ENCODE measurements at places on chromosomes 1 and 21.

- no peak for DNase-seq
These were observed 30.5 kb upstream of the WNT2B start for GRCh38 chr1:112478314-112478713.

DNA sequence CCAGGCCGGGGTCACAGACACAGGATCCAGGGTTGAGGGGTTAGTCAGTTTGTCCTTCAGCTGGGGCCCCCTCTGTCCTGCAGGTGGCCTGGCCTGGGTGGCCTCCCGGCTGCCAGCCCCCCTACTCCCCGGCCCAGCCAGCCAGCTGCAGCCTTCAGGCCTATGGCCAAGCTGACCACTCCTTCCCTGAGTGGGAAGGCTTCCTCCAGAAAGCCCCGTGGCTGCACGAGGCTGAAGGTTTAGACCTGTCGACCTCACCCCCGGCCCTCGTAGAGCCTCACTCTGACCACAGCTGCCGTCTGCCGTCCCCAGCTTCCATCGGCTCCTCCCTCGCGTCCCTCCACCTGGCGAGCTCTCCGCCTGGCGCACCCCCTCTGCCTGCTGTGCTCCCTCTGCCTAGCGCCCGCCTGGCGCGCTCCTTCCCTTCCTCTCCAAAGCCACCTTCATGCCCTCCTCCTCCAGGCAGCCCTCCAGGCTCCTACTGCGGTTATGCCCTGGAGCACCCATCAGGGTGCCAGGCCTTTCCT is 9.6 kb downstream of the TTLL10 start:
- no peak for DNase-seq

DNA sequence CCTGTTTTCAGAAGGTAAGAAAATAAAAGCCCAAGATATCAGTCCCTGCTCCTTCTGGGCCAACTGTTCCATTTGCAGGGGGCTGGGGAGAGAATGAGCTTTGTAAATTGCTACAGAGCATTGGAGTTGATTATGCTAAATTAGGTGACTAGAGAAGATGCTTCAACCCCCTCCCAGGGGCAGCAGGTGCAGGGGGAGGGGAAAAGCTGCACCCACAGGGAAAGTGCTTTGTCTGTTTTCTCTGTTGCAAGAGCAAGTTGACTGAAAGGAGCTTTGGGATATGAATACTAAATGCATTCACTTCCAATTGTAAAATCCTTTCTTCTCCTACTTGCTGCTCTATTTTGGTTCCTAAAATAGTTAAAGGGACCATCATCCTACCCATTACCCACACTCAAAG is 16.5 kb upstream of the PIGM start:
- no peak for DNase-seq

GRCh38 chr1:38953433-38953860 is 11.8 kb upstream of the RHBDL2 start:
- peak; percentile 73 for DNase-seq

GRCh38 chr1:62590255-62590969 is 6.9 kb upstream of the ANGPTL3 start:
- DNase-seq = no peak

- no peak for DNase-seq
These were observed 12.6 kb downstream of the METTL13 start for GRCh38 chr1:171794085-171794484.

DNA sequence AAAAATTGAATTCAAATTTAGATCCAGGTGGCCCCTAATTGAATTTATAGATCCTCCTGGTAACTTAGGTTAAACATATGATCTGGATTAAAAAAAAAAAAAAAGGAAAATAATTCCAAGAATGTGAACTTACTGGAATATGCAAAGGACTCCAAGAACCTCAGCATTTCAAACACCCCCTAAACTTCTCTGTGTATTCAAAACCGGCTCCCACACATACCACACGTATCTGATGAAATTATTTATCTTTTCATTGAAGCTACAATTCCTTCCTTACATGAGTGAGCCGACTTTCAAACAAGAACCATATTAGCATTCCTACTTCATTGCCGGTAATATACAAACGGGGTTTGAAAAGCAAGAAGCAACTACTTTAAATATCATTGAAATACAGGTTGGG is 61.4 kb upstream of the FMN2 start:
- DNase-seq = no peak

GRCh38 chr1:50278961-50279360 is 144.3 kb downstream of the DMRTA2 start:
- no peak for DNase-seq

DNA sequence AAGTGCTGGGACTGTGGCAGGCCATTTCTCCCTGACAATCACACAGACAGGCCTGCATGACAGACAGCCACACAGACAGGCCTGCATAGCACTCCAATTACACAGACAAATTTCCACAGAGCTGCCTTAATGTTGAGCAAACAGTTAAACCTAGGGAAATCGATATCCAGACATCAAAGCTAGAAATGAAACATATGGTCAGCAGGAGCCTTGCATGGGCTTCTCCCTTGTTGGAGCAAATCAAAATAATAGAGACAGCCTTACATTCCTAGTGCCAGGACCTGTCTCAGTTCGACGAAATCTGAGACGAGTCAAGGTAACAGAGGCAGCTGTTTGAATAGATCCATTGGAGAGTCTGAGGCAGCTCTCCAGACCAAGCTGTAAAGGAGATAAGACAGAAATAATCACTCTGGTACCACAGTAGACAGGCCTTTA is 42.4 kb downstream of the OLFML3 start:
- DNase-seq = no peak

GRCh38 chr1:169941982-169942830 is 48.5 kb upstream of the SCYL3 start:
- no peak for DNase-seq

DNA sequence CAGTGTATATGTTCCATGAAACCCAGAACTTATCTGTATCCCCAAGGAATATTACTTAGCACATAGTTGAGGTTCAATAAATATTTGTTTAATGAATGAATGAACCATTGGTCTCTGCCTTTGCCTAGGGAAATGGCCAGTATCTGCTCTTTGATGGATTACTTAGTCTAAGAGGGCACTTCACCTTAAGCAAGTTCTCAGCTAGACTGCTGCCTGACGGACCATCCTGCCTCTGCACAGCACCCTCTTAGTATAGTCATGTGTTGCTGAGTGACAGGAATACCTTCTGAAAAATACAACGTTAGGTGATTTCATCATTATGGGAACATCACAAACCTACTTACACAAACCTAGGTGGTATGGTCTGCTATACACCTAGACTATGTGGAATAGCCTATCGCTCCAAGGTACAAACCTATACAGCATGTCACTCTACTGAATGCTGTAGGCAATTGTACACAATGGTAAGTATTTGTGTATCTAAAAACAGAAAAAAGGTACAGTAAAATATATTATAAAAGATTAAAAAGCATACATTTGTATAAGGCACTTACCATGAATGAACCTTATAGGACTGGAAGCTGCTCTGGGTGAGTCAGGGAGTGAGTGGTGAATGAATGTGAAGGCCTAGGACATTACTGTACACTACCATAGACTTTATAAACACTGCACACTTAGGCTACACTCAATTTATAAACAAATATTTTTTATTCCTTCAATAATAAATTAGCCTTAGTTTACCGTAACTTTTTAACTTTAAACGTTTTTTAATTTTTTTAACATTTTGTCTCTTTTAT is 83.7 kb upstream of the LRRC8D start:
- DNase-seq = no peak

GRCh38 chr1:210291786-210292230 is 36.9 kb upstream of the HHAT start:
- DNase-seq = no peak

- DNase-seq = no peak
These were observed 35.0 kb upstream of the SH2D1B start for GRCh38 chr1:162446946-162447345.

DNA sequence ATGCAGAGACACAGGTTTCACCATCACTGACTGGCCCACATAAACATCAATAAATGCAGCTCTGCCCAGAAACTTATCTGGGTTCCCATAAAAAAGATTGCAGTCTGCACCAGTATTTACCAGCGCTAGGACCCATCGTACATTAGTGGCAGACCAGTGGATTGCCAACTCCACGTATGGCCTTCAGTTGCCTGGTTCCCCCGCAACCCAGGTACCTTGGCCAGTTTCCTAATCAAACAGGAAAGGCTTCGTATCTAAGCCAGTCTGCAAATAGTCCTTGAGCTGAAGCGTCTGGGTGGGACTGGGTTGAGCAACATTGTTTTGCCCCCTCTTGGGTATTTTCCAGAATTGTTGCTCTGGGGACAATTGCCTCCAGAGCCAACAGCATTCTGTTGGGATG is 1639.3 kb downstream of the MRPL39 start:
- no peak for DNase-seq

- no peak for DNase-seq
These were observed 4.7 kb downstream of the CELSR2 start for GRCh38 chr1:109253803-109254620.

DNA sequence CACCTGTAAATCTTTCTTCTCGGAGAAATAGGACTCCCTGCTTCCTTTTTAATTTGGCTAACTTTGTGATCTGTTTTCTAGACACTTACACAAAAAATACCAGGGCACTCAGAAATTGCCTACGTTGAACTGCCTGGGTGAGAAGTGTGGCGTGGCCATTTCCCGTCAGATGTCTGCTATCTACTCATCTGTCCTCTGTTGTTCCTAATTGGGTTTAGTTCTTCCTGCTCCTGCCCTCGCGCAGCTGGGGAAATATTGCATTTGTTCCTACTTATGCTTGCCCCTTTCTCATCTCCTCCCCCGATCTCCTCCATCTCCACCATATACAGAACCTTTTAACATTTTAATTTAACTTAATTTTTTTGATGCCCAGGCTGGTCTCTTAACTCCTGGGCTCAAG is 55.1 kb downstream of the CD58 start:
- no peak for DNase-seq

- DNase-seq = no peak
These were observed 17.8 kb upstream of the RSBN1 start for GRCh38 chr1:113830039-113830438.

DNA sequence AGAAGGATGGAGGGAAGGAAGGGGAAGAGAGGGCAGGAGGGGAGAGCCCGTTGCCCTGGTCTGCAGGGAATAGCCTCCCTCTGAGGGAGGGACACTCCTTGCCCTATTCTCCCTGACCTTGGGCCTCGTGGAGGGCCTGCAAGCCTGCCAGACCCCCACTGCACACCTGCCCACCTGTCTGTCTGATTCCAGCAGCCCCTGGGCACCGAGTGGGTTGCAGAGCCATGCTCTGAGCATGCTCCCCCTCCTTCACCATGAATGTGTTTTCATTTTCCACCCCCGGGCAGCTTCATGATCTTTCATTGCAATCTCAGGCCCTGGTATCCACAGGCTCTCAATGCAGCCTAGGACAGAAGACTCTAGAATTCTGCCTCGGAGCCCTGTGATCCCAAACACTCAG is 5.1 kb upstream of the NPHP4 start:
- DNase-seq = no peak

GRCh38 chr1:229248821-229249817 is 21.8 kb upstream of the RAB4A start:
- DNase-seq = no peak

DNA sequence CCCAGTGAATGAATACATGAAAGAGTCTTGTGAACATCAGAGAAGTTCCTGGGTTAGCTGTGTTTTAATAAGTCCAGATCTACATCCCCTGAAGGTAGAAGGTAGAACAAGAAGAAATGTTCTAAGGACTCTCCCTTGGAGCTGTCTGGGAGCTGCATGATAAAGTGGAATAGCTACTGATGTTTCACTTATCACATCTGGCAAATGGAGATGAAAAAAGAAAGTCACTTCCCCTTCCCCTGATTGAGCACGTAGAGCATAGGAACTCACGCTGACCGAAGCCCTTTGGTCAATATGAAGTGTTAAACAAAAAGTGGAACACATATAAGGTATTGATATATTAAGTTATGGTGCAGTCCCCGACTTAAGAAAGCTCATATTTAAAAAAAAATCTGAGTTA is 53.2 kb upstream of the PARP1 start:
- no peak for DNase-seq

GRCh38 chr1:72942008-72942407 is 659.7 kb upstream of the NEGR1 start:
- DNase-seq = no peak

DNA sequence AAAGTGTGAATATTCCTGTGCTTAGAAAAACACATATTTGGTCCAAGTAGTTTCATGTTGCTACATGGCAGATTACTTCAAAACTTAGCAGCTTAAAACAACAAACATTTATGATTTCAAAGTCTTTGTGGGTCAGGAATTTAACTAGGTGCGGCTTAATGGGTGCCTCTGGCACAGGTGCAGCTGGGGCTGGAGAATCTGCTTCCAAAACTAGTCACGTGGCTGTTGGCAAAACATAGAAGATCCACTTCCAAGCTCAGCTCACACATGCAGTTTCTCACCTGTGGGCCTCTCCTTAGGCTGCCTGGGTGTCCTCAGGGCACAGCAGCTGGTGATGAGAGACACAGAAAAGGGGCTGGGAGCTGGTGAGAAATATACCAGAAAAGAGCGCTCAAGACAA is 263.4 kb downstream of the TTLL7 start:
- DNase-seq = no peak

DNA sequence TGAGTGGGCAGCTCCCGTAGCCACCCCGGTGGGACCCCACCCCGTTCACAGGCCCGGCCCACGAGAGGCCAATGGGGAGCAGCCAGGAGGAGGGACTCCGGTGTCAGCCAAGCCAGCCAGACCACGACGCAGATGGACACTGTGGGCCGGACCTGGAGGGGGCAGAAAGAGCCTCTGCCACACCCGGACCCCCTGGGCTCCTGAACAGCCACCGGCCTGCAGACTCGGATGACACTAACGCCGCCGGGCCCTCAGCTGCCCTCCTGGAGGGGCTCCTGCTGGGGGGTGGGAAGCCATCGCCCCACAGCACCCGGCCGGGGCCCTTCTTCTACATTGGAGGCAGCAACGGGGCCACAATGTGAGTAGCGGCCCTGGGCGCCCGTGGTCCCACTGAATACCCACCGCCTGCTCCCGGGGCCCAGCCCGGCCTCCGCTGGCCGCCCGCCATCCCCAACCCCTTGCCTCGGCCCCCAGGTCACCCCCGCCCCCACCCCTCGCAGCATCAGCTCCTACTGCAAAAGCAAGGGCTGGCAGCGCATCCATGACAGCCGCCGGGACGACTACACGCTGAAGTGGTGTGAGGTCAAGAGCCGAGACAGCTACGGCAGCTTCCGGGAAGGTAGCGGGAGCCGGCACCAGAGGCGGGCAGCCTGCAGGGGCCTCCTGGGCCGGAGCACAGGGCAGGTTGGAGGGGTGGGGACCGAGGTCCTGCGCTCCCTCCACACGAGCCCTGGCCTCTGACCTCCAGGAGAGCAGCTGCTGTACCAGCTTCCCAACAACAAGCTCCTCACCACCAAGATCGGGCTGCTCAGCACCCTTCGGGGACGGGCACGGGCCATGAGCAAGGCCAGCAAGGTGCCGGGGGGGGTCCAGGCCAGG is 6.5 kb downstream of the TTLL10 start:
- peak; percentile 36 for DNase-seq

DNA sequence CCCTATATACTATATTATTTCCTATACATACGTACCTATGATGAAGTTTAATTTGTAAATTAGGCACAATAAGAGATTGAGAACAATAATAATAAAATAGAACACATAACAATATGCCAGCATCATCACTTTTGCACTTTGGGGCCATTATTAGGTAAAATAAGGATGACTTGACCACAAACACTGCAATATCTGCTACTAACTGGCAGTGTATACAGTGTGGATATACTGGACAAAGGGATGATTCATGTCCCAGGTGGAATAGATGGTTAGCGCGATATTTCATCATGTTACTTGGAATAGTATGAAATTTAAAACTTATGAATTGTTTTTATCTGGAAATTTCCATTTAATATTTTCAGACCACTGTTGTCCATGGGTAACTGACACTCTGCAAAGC is 35.4 kb upstream of the TXLNA start:
- no peak for DNase-seq

GRCh38 chr1:27403065-27403726 is 10.8 kb downstream of the GPR3 start:
- peak; percentile 81 for DNase-seq
